ENCODE measurements at places on chromosomes 6 and 20.

DNA sequence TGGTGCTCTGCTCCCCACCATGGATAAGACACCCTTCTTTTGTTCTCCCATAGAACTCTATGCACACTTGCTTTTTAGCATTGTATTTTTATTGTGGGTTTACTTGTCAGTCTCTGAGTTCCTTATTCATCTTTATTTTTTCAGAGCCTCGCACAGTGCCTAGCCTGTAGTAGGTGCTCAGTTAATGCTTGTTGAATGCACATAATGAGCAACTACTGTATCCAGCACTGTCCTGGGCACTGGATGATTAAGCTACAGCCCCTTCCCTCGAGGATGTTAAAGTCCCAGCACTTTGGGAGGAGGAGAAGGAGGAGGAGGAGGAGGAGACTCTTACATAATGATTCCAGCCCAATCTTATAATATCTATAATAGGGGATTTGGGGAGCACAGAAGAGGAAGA lies 16.8 kb downstream of the MMP24 start:
- no peak for DNase-seq

DNA sequence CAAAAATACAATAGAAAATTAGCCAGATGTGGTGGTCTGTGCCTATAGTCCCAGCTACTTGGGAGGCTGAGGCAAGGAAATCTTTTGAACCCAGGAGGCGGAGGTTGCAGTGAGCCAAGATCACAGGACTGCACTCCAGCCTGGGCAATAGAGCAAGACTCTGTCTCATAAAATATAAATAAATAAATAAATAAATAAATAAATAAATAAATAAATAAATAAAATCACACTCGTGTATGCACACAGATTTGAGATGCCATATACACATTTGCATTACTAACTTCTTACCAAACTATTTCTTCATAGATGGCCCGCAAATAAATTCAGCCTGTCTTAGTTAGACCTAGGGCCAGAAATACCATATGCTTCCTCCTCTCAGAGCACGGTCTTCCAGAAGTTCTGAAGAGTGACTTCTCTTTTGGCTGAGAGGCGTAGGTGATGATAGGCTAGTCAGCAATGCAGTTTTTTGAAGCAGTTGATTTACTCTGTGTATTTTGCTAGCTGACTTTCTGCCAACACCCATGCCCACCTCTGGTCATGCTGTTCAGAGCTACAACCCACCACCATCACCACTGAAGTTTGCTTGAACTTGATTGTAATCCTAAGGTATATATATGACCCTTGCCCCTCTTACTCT lies 150.1 kb downstream of the SASH1 start:
- no peak for DNase-seq

GRCh38 chr6:111150577-111150976 lies 63.3 kb downstream of the SLC16A10 start:
- no peak for DNase-seq

GRCh38 chr6:44399991-44400390 lies 12.5 kb downstream of the CDC5L start:
- no peak for DNase-seq

- no peak for DNase-seq
These were observed 54.0 kb downstream of the PIGU start for GRCh38 chr20:34622821-34623451.

GRCh38 chr20:37394543-37395409 lies 48.8 kb downstream of the SRC start:
- DNase-seq = no peak

DNA sequence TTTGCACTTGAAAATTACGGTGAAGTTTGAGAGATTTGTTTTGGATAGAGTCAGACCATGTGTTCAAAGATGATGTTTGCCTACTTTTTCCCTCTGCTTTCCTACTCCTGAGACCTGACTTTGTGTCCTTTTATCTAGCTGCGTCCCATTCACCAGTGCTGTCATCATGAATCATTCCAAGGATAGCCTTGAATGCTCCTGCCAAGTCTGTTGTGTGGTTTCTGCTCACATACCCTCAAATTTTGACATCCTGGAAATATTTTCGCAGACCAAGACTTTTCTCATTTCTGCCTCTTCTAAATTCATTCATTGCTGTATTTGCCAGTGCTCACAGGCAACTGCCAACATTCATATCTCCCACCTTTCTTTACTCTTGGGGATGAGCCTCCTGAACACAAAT lies 175.9 kb upstream of the SCGN start:
- no peak for DNase-seq
